Epithelial cell of esophagus (primary cell): ENCODE measurements at places on chromosomes 2 and 18.

GRCh38 chr2:55877087-55877436 lies 46.5 kb downstream of the EFEMP1 start:
- DNase-seq, result no peak

DNA sequence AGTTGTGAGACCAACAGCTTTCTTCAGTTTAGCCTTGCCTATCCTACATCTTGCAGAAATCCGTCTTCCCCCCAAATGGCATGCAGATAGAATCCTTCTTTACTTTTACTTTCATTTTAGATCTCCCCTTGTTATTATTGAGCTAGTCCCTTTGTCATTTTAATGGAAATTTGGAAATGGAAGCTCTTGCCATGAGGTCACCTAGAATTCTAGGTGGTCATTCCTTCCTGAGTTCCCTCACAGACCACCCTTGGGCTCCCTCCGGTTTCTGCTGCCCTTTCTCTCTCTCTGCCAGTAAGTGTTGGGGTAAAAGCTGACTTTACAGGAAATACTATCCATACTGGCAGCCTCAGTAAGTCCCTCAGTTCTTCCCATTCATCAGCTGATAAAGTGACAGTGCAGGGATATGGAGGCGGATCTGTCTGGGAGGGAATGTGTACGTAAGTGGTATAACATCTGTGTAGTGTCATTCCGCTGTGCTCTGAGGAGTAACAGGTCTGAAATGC lies 30.2 kb downstream of the ARHGAP25 start:
- no peak for DNase-seq

GRCh38 chr18:50654658-50655550 lies 95.0 kb downstream of the MAPK4 start:
- DNase-seq, result no peak

GRCh38 chr2:183195397-183195796 lies 71.2 kb downstream of the NUP35 start:
- DNase-seq, result no peak

DNA sequence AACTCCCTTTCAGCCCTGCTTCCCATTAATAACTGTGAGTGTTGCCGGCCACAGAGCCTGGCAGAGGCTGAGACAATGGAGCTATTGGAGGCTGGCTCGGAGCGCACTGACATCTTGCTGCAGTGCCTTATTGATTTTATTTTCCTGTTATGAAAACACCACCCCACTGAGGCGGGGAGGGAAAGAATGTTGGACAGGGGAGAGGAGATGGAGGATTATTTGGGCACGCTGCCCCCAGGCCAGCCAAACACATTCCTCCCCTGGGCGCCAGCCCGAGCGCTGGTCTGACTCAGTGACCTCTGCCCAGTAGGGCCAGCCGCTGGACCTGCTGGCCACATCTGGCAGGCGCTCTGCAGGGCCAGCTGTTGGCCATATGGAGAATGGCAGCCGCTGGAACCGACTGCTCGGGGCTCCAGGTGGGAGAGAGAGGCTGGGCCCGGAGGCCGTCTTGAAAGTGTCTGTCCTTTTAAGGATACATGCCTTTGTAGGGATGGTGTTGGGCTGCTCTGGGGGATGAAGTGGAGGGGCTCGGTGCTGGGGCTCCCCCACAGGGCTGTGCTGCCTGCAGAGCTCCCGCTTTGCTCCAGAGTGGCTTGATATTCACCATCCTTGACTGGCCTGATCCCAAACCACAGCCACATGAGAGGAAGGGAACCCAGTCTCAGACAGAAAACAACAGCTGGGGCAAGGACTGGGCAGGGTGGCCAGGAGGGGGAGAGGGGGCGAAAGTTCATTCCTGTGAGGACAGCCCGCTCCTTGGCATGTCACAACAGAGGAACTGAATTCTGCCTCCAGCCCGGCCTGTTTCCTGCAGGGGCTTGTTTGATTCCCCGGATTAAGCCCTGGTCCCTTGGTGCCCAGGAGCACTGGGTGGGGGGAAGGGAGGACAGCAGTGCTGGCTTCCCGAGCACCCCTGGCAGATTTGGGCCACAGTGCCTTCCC lies 179.0 kb downstream of the KLHL29 start:
- DNase-seq, result peak; percentile 65

DNA sequence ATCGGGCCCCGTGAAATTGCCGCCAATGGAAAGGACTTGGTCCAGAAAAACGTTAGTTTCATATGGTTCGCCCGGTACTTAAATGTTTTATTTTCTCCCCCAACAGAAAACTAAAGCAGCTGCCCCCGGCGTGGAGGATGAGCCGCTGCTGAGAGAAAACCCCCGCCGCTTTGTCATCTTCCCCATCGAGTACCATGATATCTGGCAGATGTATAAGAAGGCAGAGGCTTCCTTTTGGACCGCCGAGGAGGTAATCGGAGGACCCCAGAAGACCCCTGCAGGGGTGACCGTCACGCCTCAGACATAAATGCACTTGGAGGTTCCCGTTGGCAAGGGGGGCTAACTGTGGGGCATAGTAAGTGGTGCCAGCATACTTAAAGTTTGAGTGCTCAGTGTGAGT lies 742 bp downstream of the RRM2 start:
- DNase-seq, result no peak

DNA sequence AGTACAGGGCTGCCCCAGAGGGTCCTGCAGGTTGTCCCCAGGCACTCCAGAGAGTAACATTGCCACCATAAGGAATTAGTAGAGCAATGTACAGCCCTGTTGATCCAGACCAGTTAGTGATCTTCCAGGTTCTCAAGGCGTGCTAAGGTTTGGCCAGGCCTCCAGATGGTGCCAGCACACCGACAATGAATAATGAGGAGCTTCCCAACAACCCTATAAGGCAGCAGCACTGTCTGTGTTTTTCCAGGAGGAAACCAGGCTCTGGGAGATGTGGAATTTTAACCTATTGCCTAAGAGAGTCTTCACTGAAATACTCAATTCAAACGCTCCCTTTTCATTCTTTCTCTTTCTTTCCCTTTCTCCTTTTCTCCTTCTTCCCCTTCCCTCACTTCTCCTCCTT lies 122.1 kb downstream of the MGAT5 start:
- peak; percentile 71 for DNase-seq

GRCh38 chr18:41744421-41745030 lies 210.5 kb upstream of the PIK3C3 start:
- DNase-seq, result no peak

- DNase-seq, result no peak
These were observed 100.9 kb downstream of the SH3BP4 start for GRCh38 chr2:235052514-235053354.

DNA sequence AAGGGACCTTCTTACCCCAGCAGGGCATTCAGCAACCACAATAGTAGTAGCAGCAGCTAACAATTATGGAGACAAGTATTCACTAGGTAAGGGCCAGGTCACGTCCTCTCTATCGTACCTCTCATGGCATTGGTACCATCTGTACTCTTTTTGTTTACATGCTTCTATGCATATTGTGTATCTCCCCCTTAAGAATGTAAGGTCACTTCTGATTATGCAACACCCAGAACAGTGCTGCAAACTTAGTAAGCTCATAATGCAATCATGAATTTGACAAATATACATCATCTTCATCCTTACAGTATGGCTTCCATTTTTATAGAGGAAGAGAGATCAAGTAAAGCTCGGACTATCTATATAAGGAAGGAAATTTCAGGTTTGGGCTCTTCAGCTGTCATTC lies 46.1 kb downstream of the SPRED2 start:
- no peak for DNase-seq

- DNase-seq, result no peak
These were observed 114.8 kb downstream of the CCBE1 start for GRCh38 chr18:59582395-59582794.

DNA sequence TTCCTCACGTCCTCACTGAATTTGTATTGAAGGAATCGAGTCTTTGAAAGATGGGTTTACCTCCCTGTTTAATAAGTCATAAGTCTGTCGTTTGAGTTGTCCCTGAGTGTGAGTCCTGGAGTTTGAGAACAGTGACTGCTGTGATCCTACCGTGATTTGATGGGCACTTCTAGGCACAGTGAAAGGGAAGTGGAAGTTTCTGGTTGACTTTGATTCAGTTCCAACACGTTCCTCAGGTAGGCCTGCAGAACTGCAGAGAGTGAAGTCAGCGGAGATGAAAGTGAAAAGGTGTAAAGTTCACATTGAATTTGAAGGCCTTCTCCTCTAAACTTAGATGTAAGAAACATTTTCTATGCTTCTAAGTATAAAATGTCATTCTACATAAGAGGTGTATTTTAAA lies 52.9 kb upstream of the ACKR3 start:
- no peak for DNase-seq

GRCh38 chr2:155115846-155116245 lies 417.4 kb downstream of the KCNJ3 start:
- no peak for DNase-seq

- peak; percentile 52 for DNase-seq
These were observed 40.2 kb upstream of the NEB start for GRCh38 chr2:151774506-151774905.

DNA sequence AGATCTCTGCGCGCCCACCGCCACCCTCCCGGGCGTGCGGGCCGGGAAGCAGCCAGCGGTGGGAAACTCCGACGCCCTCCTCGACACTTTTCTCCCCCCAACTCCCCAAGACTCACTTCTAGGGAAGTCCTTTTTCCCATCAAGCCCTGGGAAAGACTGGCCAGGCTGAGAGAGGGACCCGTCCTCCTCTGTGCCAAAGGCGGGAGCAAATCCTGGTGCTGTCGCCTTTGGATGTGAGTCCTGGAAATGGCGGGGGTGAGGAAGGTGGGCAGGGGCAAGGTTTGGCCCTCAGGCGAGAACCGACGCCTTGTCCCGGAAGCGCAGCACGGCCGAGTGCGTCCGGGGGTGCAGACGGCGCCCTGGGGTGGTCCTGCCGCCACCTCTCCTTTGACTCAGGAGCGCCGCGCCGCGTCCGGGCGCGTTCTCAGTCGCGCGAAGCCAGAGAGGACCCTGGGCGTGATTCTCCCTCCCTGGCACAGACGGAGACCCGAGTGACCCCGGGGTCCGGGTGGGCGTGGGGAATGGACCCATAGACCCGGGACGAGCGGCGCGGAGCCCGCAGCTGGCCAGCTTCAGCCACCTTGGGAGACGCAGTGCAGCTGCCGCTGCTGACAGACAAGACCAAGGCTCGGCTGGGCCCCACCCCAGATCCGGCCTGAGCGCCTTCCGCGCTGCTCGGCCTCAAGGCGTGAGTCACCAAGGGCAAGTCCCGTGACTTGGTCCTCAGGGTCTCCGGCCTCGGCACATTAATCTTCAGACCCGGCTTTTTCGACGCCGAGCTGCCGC lies 3.5 kb upstream of the LBX2 start:
- DNase-seq, result peak; percentile 77

DNA sequence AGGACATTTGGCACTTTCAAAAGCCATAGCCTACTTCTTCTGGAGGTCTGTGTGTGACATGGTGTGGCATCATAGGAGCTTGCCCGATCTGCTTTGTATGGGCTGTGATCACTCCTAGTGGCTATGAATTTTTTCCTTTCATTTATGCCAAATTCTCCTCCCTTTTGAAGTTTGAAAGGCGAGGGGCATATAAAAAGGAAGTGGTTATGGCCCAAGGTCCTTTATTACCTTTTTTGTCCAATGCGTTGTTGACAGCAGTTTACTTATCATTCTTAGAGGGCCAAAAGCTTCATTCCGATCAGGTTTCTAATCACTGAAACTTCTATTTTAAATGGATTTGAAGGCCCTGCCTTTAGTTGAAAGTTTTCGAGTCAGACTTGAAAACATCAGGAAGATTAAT lies 224.3 kb upstream of the FOSL2 start:
- no peak for DNase-seq

GRCh38 chr18:31723990-31724711 lies 36.5 kb downstream of the SLC25A52 start:
- DNase-seq, result peak; percentile 24

DNA sequence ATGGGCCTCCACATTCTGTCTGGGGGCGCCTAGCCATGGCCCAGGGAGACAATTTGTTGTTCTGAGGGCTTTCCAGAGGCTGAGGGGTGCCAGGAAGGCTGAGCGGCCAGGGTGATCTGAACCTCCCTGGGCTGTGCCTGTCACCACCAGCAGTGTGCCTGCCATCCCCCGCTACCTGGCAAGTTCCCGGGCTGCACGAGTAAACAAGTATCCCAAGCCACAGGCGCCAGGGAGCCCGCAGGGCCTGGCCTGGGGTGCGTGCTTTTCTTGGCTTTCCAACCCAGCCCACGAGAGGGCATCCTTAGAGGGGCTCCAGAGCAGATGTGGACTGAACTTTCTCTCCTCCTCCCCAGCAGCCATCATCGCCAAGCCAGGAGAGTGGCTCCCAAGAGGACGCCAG lies 35.1 kb upstream of the B3GNT7 start:
- DNase-seq, result no peak

GRCh38 chr18:64244571-64244970 lies 95.7 kb upstream of the LINC00305 start:
- DNase-seq, result no peak

- DNase-seq, result no peak
These were observed 130.4 kb upstream of the ZFP36L2 start for GRCh38 chr2:43356774-43357173.

- DNase-seq, result no peak
These were observed 41.8 kb downstream of the INPP4A start for GRCh38 chr2:98486374-98486981.

- no peak for DNase-seq
These were observed 38.9 kb downstream of the DHRS9 start for GRCh38 chr2:169108099-169108884.

- no peak for DNase-seq
These were observed 813 bp downstream of the NDC80 start for GRCh38 chr18:2572171-2572569.

DNA sequence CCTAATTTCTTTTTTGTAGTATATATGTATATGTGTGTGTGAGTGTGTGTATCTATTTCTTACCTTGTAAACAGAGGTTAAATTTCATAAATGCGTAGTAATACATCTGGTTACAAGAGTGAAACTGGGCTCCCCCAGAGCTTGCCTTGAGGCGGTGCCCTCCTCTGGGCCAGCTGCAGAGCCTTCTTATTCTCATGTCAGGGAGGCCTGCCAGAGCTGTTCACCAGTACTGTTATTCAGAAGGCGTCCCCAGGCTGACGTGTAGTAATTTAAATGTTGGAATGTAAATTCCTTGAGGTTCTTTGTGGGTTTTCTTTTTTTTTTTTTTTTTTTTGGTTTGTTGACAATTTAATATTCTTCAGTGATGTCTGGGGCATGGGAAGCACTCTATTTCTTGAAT lies 11.2 kb downstream of the COPS8 start:
- peak; percentile 30 for DNase-seq

DNA sequence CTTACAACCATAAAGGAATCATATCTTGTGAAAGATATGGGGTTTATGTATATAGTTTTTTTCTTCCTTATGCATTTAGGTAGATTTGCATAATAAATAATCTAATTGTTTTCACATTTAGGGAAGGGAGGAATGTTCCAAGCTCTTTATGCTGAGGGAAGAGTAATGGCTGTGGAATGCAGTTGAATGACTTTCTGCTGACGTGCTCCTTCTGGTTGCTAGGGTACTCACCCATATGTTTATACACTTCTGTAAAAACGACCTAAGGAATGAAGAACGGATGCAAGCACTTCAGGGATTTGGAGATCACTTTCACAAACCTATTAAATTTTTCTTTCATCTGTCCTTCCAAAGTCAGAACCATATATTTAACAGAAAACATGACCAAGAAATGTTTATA lies 29.2 kb upstream of the PPP4R1 start:
- DNase-seq, result peak; percentile 95
